Activated CD8-positive, alpha-beta T cell treated with anti-CD3 and anti-CD28 coated beads, Interleukin-2, amount 10 ng/mL, durations not matched to agents 7 days and 5 days (primary cell): ENCODE measurements at places on chromosomes 2 and 18. TPM values are rescaled to one million over a fixed set of nuclear protein-coding genes. Genes with fewer than 3 reads are reported as not detected.

DNA sequence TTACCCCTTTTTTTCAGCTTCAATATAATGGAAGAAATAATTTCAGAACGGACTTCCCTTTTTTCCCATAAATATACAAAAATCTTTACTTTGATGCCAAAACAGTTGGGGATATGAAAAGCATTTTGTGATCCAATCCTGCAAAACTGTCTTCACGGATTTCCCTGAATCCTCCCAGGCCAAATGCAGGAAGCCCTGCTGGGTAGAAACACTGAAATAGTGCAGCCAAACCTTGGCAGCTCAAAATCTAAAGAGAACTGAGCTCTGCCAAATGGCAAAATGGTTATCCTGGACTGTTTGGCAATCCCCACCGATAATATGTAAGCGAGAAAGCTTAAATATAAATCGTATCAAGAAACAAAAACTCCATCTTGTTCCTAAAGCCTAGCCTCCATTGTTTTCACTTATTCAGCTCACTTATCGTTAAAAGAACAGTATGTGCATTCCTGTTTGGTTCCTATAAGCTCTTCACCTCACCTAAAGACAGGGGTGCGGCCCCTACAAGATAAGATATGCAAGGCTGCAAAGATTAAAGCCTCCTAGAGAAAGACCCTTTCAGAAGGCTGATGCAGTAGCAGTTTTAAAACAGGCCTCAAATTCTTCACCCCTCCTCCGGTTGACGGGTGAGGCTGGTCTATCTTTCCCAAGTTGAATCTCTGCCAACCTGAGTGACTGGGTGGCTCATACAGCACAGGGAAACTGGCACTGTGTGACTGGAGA, 48.6 kb downstream of the LAMA1 start:
- H3K27ac ChIP-seq, result no peak overlapping the region
- H3K27me3 ChIP-seq, result no peaks in the 10 kb centered on the region
- no peak overlapping the region for H3K4me3 ChIP-seq
- H3K4me1 ChIP-seq, result no peaks in the 10 kb centered on the region
- DNase-seq, result no peak

DNA sequence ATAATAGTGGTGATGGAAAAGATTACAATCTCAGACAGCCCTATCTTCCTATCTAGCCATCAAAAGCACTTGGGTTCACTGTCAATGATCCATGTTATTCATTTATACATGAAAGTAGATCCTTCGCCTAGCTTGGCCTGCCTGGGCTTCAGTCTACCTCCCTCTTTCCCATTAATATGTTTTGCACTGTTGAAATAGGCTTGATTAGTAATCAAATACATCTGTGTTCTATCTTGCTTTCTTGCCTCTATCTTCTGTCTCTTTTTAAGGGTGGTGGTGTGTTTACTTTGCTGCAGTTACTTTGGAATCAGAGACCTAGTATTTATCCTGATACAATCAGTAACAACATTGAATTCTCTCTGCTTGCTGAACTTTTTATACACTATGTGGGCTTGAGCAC, 521.2 kb downstream of the TNS1 start:
- H3K27me3 ChIP-seq, result peaks cover 9% of the 10 kb centered on the region
- no peaks in the 10 kb centered on the region for H3K4me1 ChIP-seq
- H3K36me3 ChIP-seq, result no peaks in the 10 kb centered on the region
- no peak overlapping the region for H3K27ac ChIP-seq

ANO7 gene
- 0.29 TPM for total RNA-seq

COLEC11 gene
- not detected for total RNA-seq

IL36RN gene
- total RNA-seq, result not detected

FOXD4L1 gene
- total RNA-seq, result 0.21 TPM

RAB27B gene
- 1.7 TPM for total RNA-seq

NDC80 gene
- 103 TPM for total RNA-seq

LOXL3 gene
- 0.21 TPM for total RNA-seq

SERPINB4 gene
- not detected for total RNA-seq

NXPH2 gene
- total RNA-seq, result not detected
